ENCODE measurements at places on chromosomes 12 and 14. TPM values are rescaled to one million over a fixed set of nuclear protein-coding genes. Genes with fewer than 3 reads are reported as not detected.

- no peak for DNase-seq
- no peaks in the 10 kb centered on the region for H3K36me3 ChIP-seq
- no peak overlapping the region for H3K27ac ChIP-seq
- no peaks in the 10 kb centered on the region for H3K27me3 ChIP-seq
- H3K4me3 ChIP-seq: no peak overlapping the region
- peaks cover 3% of the 10 kb centered on the region for H3K4me1 ChIP-seq
Observed at GRCh38 chr12:49260571-49261363, 4.1 kb upstream of the TUBA1C start.

DNA sequence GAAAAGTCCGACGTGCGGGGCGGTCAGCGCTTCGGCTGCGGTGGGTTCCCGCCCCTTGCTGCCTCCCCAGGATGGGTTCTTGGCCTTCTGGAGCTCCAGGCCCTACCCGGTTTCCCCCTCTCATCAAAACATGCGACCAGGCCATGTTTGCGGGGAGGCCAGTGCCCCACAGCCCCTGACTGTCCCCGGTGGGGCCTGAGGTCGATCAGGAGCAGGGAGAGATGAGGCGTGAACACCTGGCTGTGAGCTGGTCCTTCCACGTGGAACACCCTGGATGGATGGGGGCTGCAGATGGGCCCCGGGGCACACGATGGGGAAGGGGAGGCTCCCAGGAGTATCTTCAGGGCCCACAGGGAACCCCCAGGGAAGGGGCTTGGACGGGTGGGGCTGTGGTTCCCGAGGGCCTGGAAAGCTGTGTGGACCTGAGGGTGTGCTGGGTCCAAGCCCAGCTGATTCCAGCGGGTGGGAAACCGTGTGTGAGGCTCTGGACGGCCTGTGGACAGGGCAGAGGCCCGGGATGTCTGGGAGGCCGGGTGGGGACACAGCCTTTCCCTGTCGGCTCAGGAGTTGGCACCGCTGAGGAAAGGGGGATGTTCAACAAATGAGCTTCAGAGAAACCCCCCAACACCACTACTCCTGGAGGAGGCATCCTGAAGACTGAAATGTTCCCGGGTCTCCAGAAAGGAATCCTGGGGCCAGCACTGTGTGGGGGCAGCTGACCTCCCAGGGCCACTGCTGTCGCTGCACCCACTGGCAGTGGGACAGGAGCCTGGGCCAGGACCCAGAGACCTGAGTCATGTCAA, 187.0 kb upstream of the C14orf180 start:
- H3K27me3 ChIP-seq: no peaks in the 10 kb centered on the region

The P2RX7 gene
- total RNA-seq: 6.3 TPM

GRCh38 chr14:72643317-72643801, 250.5 kb downstream of the DPF3 start:
- H3K27me3 ChIP-seq: no peaks in the 10 kb centered on the region
- no peaks in the 10 kb centered on the region for H3K36me3 ChIP-seq
- H3K27ac ChIP-seq: no peak overlapping the region
- H3K4me1 ChIP-seq: no peaks in the 10 kb centered on the region

GRCh38 chr14:103231376-103232019, 102.5 kb upstream of the EIF5 start:
- no peak overlapping the region for H3K27ac ChIP-seq
- H3K4me3 ChIP-seq: no peak overlapping the region
- H3K36me3 ChIP-seq: no peaks in the 10 kb centered on the region
- H3K4me1 ChIP-seq: no peaks in the 10 kb centered on the region
- no peaks in the 10 kb centered on the region for H3K27me3 ChIP-seq

The LHX5 gene
- total RNA-seq: not detected

The SIX6 gene
- total RNA-seq: not detected

DNA sequence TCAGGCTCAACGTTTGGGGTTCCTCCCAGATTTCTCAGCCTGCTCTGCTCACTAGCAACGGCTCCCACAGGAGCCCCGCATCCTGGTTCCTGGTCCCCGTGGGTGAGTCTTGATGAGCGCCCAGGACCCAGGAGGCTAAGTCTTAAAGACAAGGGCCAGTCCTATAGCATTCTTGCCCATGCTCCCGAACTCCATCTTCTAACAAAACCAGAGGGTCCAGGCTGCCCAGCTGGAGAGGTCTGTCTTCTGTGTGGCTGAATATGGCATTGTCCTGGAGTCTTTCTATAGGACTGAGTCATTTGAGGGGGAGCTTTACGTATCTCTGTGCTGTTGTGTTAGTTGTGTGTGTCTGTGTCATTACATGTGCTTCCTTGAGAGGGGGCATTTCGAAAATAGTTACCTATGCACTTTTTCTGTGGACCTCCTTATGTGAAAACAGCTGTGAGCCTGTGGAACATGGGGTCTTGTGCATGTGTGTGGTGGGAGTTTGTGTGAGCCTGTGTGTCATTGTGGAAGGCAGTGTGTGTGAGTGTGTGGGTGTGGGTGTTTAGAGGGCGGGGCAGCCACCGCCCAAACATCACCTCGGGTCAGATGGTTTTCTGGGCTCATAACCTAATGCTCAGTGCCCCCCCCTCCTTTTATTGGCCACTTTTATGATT, 9.1 kb upstream of the TBX5 start:
- H3K27ac ChIP-seq: no peak overlapping the region
- no peaks in the 10 kb centered on the region for H3K4me1 ChIP-seq
- H3K4me3 ChIP-seq: no peak overlapping the region
- no peaks in the 10 kb centered on the region for H3K36me3 ChIP-seq
- DNase-seq: no peak
- H3K27me3 ChIP-seq: no peaks in the 10 kb centered on the region

The SLC8A3 gene
- total RNA-seq: 0.31 TPM

DNA sequence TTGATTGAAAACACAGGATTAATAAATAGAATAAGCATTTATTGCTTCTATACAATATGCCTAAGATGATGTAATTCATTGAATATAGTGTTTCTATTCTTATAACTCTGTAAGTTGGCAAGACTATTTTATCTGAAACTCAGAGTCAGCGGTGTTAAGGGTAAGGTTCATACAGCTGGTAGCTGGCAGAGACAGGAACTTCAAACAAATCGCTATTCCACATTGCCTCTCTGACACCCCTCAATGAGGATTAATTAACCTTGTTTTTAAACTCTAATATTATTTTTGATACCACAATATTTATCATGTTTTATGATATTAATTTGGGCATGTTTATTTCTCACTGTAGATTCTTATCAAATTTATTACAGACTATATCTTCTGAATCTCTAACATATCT, 323.4 kb downstream of the ACSS3 start:
- H3K36me3 ChIP-seq: no peaks in the 10 kb centered on the region
- no peak overlapping the region for H3K4me3 ChIP-seq
- H3K4me1 ChIP-seq: no peaks in the 10 kb centered on the region
- no peak for DNase-seq
- no peaks in the 10 kb centered on the region for H3K27me3 ChIP-seq

DNA sequence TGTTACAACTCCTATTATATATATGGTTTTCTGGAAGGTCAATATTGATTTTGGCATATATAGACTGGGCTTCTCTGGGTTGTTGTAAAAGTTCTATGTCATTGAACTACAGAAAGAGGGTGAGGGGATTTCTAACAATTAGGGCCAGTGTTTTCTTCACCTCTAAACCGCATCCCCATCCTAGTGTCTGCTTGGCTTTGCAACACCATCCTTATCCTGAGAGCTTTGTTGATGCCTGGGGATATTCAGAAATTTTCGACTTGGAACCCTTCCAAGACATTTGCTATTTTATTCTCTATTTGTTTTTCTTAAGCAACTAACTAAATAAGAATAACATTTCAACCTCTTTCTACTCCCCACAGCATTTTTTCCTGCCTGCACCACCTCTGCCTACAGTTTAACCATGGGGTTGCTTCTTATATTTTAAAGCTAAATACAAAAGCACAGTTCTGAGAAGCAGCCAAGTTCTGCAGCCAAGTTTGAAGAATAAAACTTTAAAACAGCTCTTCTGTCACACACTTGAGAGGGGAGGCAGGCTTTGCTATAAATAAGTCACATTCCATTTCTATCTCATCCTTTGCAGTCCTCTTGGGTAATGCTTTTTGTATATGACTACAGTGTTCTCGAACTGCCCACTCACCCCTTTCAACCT, 53.4 kb downstream of the RGS6 start:
- no peak overlapping the region for H3K4me3 ChIP-seq
- H3K27me3 ChIP-seq: peaks cover 2% of the 10 kb centered on the region
- H3K36me3 ChIP-seq: no peaks in the 10 kb centered on the region
- DNase-seq: no peak

DNA sequence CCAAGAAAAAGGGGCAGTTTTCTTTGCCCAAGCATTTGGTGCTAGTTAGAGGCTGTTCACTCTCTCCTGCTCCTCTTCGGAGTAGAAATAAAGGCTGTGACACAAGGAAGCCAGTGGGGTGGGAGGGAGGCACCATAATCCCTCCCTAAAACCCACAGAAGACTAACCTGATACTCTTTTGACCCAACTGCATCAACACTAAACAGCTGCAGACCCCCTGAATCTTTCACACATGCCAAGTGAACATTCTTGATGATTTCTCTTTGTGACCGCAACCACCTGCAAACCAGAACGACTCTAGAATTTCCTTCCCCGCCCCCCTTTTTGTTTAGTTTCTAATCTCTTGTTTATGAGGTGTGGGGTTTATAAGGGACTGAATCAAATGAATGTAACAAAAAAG, 175.8 kb upstream of the BCL2L14 start:
- no peak for DNase-seq
- no peak overlapping the region for H3K4me3 ChIP-seq
- H3K36me3 ChIP-seq: peaks cover 5% of the 10 kb centered on the region
- no peak overlapping the region for H3K27ac ChIP-seq
- H3K4me1 ChIP-seq: no peaks in the 10 kb centered on the region

DNA sequence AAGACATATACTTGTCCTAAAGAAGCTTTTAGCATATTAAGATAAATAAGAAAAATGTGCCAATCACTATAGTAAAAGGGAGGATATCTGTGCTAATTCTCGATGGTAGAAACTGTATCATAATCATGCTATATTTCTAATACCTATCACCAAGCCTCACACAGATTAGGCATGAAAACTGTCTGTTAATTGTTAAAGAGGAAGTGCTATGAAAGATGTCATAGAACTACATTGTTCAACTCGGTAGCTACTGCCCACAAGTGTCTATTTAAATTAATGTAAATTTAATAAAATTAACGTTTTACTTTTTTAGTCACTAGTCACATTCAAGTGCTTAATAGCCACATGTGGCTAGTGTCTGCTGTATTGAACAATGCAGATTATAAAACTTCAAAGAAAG, 77.5 kb upstream of the KICS2 start:
- no peaks in the 10 kb centered on the region for H3K36me3 ChIP-seq
- no peaks in the 10 kb centered on the region for H3K27me3 ChIP-seq
- no peak overlapping the region for H3K27ac ChIP-seq
- DNase-seq: no peak
- no peak overlapping the region for H3K4me3 ChIP-seq

Data from naive thymus-derived CD4-positive, alpha-beta T cell (primary cell).